ENCODE measurements at places on chromosomes 7 and 10.
A peak's percentile ranks its signal among the peaks of the same experiment; 100 is the strongest.

DNA sequence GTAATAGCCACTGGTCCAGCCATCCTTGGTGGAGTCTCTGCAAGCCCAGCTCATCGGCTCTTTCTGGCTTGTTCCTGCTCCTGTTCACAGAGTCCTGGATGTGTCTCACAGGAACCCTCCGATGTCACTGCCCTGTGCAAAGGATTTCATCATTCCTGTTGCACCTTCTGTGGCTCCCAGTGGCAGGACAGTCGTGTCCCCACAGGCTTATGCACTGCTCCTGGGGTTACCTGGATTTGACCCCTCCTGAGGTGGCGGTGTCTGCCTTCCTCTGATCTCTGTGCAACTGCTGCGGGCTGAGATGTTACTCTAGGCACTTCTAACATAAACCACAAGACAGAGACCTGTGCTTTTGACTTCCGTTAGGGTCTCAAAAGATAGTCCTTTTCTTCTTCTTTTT is 30.6 kb downstream of the APBB1IP start:
- DNase-seq, result no peak

DNA sequence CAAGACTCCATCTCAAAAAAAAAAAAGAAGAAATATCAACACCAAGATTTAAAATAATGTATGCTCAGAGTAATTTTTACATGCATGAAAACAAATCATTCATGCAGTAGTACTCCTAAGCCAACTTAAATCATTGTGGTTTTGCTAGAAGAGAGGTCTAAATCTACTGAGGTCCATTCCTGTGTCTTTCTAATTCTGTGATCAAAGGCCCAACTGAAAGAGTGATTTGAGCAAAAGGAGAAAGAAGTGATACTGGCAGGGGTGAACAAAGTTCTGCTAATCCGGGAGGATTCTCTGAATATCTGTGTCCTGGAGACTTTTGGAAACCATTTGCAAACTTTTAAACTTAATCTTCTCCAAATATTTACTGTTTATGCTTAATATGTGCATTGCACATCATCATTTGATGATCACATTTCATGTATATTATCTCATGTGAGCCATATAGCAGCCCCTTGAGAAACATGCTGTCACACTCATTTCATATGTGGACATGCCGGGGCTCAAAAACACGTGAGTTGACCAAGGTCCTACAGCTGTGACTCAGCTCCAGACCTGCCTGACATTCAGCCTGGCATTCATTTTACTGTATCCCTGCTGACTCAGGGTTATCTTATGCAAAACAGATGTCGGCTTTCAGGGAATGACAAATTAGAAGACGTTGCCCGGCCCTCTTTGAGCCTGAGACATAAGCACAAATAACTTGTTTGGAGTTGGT is 76.4 kb downstream of the FAM107B start:
- DNase-seq, result no peak

GRCh38 chr10:60704471-60704870 is 73.8 kb upstream of the CDK1 start:
- no peak for DNase-seq

DNA sequence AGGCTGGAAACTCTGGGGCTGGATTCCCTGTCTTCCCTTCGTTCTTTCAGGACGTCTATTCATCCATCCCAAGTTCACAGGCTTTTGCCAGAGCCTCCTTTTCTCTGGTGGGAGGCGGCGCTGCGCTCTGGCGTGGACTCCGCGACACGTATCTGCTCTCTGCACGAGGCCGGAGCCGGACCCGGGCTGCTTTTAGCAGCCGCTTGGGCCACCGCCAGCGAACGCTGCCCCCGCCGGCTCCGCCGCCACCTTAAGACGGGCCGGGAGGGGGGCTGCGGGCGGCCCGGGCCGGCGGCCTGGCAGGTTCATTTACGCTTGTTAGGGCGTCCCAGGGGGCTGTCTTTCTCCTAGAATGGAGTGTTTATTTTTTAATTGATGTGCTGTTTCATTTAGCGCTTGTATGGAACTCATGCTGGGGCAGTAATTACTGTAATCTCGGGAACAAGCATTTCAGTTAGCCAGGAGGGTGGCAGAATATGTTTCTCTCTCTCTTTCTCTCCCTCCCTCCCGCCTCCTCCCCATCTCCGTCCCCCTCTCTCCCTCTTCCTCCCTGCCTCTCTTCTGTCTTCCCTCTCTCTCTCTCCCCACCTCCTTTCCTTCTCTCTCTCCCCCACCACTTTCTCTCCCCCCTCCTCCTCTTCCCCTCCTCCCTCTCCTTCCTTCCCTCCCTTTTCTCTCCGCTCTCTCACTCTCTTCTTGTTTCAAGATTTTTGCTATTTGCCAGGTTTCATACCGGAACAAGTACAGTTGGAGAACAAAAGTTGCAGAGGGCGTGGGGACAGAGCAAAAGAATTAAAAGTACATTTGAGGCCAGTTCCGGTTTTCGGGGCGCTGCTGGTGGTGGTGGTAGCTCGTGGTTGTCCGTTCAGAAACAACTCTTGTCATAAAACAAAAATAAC is 1.3 kb upstream of the FZD8 start:
- peak; percentile 41 for DNase-seq

GRCh38 chr10:2828741-2829140 is 238.6 kb upstream of the PFKP start:
- no peak for DNase-seq

GRCh38 chr7:2008936-2009540 is 223.7 kb downstream of the MAD1L1 start:
- no peak for DNase-seq

- no peak for DNase-seq
These were observed 196.0 kb downstream of the KCNMA1 start for GRCh38 chr10:77441353-77442166.

- no peak for DNase-seq
These were observed 681.7 kb downstream of the PARD3 start for GRCh38 chr10:34133406-34133805.

GRCh38 chr10:8615118-8615517 is 560.6 kb downstream of the GATA3 start:
- DNase-seq, result no peak

GRCh38 chr10:129078346-129078745 is 388.7 kb upstream of the MGMT start:
- DNase-seq, result no peak

GRCh38 chr7:73832806-73833205 is 2.0 kb downstream of the CLDN4 start:
- DNase-seq, result no peak

DNA sequence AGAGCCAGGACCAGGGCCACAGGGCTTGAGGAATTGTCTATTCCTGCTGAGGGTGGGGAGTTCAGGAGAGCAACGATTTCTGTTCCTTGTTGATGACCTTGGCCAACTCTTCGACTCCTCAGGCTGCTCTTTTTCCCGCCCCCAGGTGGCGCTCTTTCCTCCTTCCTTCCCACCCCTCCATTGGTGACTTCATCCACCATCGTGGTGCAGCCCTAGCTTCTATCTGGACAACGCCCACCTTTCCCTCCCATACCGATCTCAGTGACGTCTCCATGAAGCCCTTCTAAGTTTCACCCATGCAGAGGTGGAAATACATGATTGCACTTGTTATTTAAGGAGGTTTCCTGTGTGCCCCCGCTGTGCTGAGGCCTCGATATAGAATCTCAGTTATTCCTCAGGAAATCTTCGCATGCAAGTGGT is 22.1 kb upstream of the CARD11 start:
- DNase-seq, result no peak

- DNase-seq, result no peak
These were observed 572 bp downstream of the CHST12 start for GRCh38 chr7:2403718-2404648.

DNA sequence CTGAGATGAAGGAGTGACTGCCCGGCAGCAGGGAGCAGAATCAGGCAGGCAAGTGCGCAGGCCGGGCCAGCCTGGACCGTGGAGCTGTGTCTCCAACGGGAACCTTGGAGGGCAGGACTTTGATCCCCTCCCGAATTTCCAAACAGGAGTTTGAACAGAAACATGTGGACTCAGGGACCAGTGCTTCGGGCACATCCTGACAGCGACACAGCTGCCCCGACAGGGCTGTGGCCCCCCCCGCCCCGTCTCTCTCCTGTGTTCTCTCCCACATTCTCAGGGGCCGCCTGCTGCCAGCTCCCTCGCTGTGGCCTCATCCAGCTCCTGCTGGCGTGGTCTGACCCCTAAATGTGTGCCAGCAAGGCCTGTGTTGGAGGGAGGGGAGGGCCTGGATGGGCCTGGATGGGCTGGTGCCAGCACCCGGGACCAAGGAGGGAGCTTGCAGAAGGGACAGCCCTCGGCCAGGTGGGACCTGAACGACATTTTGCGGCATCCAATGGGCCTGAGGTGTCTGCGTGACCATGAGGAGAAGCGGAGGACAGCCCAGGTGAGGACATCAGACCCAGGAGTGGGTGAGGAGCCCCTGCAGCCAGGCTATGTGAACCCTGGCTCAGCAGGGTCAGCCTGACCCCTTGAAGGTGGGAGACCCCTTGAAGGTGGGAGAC is 222.9 kb downstream of the DNAJB6 start:
- DNase-seq, result no peak

DNA sequence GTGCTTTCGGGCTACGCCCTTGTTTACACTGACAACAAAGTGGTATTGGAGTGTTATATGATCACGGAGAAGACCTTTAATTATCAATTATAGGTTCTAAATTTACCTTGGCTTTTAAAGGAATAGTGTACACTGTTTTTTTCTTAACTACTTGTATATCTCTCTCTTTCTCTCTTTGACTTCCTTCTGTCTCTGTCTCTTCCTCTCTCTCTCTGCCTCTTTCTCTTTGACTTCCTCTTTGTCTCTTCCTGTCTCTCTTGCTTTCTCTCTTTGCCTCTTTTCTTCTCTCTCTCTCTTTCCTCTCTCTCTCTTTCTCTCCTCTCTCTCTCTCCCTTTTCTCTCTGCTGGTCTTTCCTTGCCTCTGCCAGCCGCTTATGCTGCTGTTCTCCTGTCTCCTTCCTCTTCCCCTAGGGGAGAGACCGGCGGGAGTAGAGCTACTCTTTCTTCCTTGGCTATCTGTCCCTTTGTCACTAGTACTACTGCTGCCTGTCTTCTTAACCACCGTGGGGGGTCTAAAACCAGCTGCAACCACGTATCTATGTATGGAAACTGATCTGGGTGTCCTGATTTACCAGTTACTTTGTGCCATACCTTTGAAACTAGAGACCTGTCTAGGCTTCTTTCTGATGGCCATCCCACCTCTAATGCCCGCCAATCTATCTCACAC is 36.9 kb upstream of the GSDME start:
- DNase-seq, result no peak

DNA sequence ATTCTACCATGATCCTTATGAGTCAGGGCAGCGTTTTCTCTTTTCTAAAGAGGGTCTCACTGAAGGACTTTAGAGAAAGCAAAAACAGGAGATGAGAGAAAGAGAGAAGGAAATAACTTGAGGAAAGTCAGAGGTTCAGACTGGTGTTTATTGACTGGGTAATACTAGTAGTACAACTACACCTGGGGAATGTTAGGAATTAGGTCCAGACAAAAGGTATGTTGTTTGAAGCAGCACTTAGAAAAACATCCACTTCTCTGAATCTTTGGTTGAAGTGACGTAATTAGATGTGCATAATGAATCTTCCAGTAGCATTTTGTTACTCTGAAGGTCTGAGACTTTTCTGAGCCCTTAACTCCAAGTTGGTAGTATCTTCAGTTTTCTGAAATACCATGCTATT is 380.3 kb upstream of the LRGUK start:
- no peak for DNase-seq

GRCh38 chr10:51685768-51686167 is 13.6 kb downstream of the CSTF2T start:
- DNase-seq, result no peak

DNA sequence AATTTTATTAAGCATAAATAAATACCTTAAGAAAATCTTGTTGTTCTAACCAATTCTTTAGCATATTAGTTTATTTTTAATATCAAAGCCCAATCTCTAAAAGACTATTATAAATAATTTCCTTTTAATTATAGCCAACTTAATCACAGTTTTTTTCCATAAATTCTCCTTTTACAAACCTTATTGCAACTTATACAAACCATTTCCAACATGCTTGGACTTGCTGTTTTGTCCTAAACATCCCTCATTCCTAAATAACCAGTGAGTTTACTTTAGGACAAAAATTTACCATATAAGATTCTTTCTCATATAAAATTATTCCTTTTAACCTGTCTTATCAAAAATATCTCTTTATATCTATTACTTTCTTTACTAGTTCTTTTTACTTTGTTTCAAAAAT is 25.2 kb upstream of the LSM8 start:
- DNase-seq, result no peak

DNA sequence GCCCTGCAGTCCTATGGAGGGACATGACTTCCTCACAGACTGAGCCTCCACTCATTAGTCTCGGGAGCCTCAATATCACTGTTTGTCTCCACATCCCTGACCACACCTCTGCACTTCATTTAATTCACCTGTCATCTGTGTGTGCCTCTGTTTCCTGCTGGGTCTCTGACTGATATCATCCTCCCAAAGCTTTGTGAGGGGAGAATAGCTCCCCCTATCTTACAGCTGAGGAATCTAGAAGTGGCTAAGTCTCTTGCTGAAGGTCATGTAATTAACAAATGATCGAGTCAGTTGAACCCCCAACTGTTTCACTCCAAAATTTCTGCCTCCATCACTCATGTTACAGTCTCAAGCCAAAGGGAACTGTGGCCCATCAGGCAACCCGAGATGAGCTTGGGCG is 5.5 kb upstream of the CPXM2 start:
- DNase-seq, result no peak

DNA sequence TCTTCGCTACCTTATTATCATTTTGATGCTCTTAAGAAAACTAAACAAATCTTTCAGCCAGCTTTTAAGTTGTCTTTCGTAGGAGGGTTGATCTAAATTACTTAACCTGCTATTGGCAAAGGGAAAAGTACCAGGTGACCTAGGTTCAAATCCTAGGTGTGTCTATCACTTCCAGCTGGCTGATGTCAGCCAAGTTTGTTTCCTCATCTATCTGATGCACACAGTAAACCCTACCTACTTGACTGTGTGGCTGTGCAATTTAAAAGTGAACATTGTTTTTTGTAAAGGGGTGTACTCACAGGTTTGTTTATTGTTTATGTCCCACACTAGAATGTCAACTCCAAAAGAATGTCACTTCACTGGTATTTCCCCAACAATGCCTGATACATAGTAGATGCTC is 21.9 kb upstream of the CAMK1D start:
- no peak for DNase-seq

DNA sequence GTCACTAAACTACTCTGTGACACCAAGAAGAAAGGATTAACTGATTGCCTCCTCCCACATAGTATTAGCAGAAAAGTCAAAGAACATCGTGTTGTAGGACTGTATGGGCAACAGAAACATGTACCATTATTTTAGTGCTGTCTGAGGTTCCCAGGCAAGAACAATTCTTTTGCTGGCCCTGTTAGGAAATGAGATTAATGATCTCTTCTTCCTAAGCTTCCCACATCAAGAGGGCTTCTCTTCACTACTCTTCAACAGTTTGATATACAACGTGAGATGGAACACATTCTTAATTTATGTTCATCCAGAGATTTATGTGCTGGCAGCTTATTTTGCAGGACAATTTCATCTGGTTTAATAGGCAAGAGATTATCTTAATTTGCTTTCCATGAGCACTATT is 219.6 kb downstream of the DOCK4 start:
- no peak for DNase-seq

GRCh38 chr10:96856317-96856716 is 24.2 kb downstream of the LCOR start:
- DNase-seq, result no peak

GRCh38 chr10:80356989-80357850 is 639 bp downstream of the DYDC2 start:
- peak; percentile 64 for DNase-seq
